ENCODE measurements at places on chromosomes 6 and 20.

- no peak for DNase-seq
Measured at GRCh38 chr20:1848373-1848772, 46.8 kb upstream of the SIRPA start.

DNA sequence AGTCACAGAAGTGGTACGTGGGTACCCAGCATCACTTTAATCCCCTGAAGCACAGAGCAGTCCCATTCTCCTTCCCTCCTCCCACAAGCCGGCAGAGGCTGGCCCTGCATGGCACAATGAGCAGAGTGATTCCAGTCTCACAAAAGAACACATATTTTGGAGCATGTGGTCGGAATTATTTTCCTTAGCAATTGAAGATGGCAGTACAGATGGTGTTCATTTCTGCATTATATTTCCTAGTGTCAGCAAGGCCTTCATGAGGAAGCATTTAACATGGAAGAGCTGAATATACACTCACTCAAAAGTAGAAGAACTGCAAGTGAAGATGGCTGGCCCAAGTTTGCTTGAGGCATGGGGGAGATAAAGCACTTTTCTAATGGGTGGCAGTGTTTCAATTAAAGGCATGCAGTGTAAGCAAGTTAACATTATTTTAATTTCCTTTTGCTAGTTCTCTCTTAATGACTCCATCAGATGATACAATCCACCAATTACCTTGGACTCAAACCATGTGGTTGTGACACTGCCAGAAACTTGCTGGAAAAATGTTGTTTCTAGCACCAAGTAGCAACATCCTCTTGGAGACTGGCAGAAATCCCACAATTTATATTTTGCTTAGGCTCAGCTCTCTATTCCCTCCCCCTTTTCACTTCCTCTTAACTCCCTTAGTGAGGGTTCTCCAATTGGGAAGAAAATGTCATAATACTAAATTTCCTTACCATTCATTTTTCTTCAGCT lies 74.4 kb downstream of the ARHGAP18 start:
- DNase-seq: no peak

GRCh38 chr6:52921743-52922142 lies 12.2 kb upstream of the GSTA3 start:
- DNase-seq: no peak

DNA sequence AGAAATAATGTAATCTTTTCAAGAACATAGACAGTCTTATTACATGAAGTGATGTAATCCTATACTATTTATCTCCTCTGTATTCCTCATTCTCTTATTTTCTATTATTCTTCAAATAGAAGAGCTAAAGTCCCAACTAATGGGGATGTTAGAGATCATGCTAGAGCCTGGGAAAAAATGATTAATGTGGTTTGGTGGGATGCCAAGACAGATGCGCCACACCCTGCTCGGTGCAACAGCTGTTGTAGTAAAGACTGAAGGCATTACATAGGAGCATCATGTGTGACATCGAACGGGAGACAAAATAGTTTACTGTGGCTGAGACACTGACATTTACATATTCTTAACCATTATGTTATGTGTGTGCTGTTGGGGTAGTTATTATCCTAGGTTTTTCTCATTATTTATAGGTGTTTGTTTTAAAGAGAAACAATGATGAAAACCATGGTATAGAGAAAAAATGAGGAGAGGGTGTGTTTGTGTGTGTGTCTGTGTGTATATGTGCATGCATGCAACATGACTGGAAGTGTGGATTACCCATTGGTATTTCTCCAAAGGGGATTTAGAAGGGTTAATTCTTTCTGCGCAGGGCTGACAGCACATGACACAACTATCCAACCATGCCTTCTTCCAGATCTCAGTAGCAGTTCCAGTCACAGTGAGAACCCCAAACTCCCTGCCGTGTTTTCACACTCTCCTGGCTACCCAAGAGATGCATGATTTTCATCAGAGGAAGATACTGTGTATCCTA lies 155.3 kb downstream of the EYA4 start:
- DNase-seq: no peak

DNA sequence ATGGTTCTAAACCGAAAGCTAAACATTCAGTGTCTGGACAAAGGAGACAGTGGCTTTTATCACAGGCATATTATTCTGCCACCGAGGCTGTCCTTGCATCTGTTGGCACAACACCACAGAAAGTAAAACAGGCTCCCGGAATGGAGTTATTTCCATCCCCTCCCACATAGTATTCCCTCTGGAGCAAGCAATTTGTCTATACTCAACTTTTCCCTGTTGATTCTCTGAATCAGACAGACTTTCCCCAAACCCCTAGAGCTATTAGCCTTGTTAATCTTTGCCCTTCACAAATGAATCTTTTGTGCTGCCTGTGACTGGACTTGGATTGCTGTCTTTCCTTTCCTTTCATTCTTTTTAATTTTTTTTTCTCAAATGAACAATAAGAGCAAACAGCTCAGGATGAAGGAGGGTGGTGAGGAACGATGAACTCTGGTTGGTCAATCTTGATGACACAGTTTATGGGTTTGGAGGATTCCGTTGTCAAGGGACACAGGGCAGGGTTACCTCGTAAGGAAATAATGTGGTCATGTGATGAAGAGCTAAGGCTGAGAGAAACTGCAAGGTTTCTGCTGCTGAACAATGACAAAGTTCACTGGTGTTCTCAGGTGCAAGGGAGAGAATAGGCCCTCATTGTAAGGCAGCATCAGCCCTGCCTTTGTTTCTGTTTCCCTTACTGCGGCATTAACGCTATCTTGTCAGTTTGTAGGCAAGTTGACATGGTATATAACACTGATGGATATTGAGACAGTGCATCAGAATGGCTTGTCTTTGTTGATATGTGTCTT lies 275.0 kb upstream of the BMP2 start:
- DNase-seq: no peak

- peak; percentile 55 for DNase-seq
Measured at GRCh38 chr6:8180327-8181159, 78.2 kb upstream of the EEF1E1 start.

- DNase-seq: no peak
Measured at GRCh38 chr6:83702077-83702476, 6.8 kb downstream of the SNAP91 start.

DNA sequence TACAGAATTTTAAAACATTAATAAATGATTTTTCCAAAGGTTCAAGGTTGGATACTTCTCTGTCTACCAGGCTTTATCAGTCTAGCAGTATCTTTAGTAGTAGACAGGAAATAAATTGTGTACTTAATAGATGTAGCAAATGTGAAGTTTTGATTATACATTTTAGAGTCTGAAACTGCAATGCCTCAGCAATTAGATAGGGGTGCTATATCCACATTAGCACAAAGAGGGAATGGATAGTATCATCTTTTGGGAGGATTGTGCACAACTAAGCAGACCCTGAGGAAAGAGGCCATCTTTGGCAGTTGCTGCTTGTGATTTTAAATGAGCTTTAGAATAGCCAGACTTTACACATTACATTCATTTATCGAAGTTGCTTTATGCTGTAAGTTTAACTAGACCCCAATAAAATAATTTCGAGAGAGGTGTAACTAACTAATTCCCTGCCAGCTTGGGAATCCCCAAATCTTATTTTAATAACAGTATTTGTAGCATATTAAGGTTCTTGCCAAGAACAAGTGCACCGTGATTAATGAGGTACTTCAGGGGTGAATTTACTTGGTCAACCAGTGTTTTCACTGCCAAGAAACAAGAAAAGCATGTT lies 2.8 kb downstream of the KCNQ5 start:
- no peak for DNase-seq

- no peak for DNase-seq
Measured at GRCh38 chr20:63097336-63097831, 90.6 kb upstream of the BHLHE23 start.

DNA sequence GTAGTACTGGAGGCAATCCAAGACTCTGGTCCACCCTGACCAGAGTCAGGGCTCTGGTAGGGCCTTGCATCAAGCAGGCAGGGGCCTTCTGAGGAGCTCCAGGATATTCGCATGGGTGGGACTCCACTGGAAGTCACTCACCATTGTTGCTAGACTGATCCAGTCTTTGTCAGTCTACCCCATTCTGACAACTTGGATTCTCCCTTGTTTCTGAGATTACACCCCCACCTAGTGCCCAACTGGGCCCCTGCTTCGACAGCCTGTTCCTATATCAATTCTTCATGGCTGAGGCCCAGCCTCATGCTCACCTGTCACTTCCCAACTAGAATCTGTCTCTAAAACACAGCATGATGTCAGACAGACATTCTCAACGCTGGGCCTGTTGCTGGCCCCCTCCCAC lies 5.2 kb downstream of the SLC35D3 start:
- DNase-seq: no peak

DNA sequence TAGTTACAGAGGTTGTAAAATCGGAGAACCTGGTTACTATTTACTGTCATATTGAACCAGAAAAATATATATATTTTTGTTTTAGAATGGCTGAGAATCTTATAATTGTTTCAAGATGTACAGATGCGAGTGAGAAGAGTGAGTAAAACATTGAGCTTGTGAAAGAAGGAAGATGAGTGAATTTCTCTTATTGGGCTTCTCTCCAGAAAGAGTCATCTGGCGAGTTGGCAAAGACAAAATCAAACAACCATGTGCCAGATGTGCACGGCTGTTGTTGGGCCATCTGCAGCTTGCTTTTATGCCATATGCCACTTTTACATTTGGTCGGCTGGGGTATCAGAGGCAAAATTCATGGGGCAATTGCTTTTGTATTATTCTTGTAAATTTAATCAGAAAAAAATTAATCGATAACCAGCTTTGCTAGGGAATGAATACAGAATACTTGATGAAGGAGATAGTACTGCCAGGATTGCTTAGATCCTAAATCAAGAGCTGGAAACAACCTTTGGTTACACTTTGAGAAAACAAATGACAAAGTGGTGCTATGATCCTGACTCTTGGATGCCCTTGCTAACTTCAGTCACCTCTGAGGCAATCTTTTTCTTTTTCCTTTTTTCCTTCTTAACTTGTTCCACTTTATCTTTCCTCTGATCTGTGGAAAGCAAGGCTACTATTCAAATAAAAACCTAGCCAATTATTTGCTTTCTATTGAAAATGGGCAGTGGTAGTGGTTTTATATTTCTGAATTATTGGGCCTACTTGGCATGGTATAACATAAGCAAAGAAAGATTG lies 97.1 kb upstream of the GRIK2 start:
- no peak for DNase-seq
